Cortex of kidney (tissue), 1 donor: ENCODE measurements at places on chromosomes 2 and 18.

GRCh38 chr2:106306387-106306786, 112.3 kb upstream of the UXS1 start:
- DNase-seq: no peak

- no peak for DNase-seq
Measured at GRCh38 chr2:200742426-200742825, 69.3 kb upstream of the BZW1 start.

GRCh38 chr2:239259603-239260298, 141.1 kb downstream of the HDAC4 start:
- no peak for DNase-seq

- no peak for DNase-seq
Measured at GRCh38 chr2:60483401-60483800, 70.1 kb downstream of the BCL11A start.

DNA sequence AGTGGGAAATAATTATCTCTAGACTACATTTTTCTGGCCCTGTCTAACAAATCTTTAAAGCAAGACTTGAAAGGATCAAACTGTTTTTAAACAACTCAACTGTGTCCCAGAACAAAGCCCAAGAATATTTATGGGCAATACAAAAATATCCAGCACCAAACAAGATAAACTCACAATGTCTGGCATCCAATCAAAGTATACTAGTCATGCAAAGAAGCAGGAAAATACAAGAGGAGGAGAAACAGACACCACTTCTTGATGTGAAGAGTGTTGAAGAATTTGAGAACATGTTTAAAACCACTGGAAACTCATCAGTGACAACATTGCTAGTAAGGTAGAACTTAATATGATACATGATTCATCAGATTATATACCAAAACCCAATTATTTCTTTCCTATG, 66.1 kb upstream of the CDC42EP3 start:
- no peak for DNase-seq

- DNase-seq: no peak
Measured at GRCh38 chr2:155502766-155503165, 804.3 kb downstream of the KCNJ3 start.

GRCh38 chr2:84959095-84959565, 11.8 kb upstream of the KCMF1 start:
- no peak for DNase-seq

- no peak for DNase-seq
Measured at GRCh38 chr2:206202446-206202845, 42.8 kb downstream of the EEF1B2 start.

- no peak for DNase-seq
Measured at GRCh38 chr18:21826196-21826595, 85.6 kb downstream of the MIB1 start.

DNA sequence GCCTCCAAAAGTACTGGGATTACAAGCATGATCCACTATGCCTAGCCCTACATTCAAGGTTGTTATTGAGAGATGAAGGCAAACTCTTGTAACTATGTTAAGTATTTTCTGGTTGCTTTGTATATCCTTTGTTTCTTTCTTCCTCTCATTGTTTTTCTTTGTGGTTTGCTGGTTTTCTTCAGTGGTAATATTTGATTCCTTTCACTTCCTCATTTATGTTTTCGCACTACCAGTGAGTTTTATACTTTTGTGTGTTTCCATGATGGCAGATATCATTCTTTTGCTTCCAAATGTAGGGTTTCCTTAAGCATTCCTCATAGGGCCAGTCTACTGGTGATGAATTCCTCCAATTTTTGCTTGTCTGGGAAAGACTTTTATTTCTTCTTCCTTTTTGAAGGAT, 90.2 kb downstream of the NCK2 start:
- no peak for DNase-seq

DNA sequence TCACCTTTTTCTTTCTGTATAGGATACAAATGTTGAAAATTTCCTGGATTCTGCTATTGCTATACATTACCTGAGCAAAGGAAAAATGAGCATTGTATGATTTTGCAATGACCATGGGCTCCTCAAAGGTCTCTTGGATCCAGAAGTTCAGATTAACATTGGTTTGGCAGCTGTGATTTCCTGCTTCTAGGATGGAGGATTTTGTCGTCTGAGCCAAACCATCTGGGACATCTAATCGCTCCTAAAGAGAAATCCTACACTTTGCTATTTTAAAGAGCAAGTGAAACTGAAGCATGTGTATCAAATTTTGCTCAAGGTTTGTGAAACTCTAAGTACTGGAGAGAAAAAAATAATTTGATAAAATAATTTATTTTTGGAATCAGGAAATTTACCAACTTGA, 115.1 kb upstream of the ST6GAL2 start:
- no peak for DNase-seq

- no peak for DNase-seq
Measured at GRCh38 chr2:201999279-201999678, 34.4 kb upstream of the FZD7 start.

DNA sequence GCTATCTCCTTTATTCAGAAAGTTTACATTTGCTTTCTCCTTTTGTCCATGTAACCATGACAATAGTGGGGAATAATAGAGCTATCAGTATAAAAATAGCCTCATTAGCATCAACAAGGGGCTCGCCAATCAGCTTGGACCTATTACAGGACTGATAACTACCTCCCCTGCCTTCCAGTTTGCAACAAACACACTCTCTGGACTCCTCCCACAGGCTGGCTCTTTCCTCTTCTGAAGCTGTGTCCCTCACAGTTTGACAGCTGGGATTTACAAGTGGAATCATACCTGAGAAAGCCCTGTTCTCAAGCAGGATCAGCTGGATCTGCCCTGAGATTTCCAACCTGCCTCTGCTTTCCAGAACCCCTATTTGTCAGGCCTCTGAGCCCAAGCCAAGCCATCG, 162.5 kb downstream of the GRB14 start:
- no peak for DNase-seq

DNA sequence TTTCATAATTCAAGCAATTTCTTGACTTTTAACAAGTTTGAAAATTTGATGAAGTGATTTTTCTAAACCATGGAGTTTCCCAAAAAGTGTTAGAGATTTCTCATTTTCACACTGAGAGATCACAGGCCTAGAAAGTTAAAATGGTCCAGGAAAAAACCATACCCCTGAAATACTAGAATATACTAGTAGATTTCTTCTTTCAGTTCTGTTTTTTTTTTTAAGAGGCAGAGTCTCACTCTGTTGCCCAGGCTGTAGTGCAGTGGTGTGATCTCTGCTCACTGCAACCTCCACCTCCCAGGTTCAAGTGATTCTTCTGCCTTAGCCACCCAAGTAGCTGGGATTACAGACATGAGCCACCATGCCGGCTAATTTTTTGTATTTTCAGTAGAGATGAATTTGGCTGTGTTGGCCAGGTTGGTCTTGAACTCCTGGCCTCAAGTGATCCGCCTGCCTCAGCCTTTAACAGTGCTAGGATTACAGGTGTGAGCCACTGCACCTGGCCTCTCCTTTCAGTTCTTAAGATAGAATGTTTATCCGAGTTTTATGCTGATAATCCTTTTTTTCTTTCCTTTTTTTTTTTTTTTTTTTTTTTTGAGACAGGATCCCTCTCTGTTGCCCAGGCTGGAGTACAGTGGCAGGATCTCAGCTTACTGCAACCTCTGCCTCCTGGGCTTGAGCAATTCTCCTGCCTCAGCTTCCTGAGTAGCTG, 14.4 kb downstream of the MTHFD2 start:
- DNase-seq: no peak

GRCh38 chr2:217749008-217749407, 253.8 kb downstream of the TNS1 start:
- no peak for DNase-seq

DNA sequence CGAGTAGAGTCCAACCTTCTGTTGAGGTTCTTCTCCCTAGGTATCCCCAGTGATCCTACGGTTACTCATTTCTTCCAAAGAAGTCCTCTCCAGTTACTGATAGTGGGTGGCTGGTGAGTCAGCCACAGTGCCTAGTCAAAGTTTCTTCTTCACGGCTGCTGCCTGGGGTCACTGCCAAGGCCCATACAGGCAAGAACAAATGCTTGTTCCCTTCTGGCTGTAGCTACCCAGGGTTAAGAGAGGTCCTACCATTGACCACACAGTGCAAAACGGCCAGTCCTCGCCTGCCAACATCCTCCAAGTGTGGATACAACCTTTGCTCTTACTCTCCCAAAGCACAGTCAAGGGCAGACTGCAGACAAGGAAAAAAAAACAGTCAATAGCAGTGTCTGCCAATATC, 2.9 kb upstream of the PTPN4 start:
- DNase-seq: no peak

DNA sequence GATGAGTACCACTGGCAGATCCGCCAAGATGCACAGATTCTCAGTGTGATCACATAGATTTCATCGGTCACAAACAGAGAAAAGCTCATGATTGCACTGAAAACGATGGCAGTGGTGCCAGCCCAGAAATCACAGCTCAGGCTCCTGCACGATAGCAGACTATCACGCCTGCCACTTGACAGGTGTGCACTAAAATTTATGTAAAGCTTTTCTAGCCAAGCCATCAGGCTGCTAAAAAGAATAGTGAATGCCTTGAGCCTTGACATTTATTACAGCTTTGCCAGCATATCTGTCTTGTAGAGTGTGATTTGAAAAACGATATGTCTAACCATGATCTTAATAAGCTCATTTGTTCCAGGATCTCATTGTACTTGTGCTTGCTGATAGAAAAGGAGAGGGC, 409.5 kb upstream of the CWC22 start:
- no peak for DNase-seq

- DNase-seq: no peak
Measured at GRCh38 chr2:238379096-238379810, 47.5 kb upstream of the ASB1 start.

- DNase-seq: no peak
Measured at GRCh38 chr2:119006441-119006840, 64.4 kb downstream of the MARCO start.

DNA sequence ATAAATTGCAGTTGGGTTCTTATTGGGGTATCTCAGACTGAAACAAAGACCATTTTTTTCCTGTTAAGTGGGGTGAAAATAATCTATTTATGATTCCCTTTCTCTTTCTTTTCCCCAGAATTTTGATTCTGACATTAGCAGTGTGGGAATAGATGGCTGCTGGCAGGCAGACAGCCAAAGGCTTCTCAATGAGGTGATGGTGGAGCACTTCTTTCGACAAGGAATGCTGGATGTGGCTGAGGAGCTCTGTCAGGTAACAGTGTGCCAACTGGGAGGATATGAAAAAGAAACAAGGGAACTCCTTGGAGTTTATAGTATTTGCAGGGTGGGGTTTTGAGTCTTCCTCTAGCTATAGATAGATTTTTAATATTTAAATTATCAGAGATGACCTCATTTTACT, 31.7 kb downstream of the RMND5A start:
- DNase-seq: no peak

DNA sequence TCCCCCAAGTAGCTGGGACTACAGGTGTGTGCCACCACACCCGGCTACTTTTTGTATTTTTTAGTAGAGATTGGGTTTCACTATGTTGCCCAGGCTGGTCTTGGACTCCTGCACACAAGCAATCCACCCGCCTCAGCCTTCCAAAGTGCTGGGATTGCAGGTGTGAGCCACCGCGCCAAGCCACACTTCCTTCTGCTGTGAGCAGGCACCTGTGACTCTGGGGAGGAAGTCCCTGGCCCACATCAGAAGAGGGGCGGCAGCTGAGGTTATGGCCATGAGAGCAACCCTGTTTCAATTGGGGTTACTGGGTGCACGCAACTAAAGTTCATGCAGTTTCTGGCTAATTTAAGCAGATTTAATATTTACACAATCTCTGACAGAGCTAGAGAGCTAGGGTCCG, 91.0 kb downstream of the PLB1 start:
- DNase-seq: no peak
